Activated naive CD4-positive, alpha-beta T cell treated with anti-CD3 and anti-CD28 coated beads, Interleukin-2, amount 10 ng/mL, durations not matched to agents 7 days and 5 days (primary cell): ENCODE measurements at places on chromosomes 3 and 15.

- no peak for DNase-seq
Observed at GRCh38 chr3:129345971-129346370, 67.3 kb downstream of the HMCES start.

GRCh38 chr3:52394751-52395502 lies 50.0 kb downstream of the SEMA3G start:
- no peak for DNase-seq

DNA sequence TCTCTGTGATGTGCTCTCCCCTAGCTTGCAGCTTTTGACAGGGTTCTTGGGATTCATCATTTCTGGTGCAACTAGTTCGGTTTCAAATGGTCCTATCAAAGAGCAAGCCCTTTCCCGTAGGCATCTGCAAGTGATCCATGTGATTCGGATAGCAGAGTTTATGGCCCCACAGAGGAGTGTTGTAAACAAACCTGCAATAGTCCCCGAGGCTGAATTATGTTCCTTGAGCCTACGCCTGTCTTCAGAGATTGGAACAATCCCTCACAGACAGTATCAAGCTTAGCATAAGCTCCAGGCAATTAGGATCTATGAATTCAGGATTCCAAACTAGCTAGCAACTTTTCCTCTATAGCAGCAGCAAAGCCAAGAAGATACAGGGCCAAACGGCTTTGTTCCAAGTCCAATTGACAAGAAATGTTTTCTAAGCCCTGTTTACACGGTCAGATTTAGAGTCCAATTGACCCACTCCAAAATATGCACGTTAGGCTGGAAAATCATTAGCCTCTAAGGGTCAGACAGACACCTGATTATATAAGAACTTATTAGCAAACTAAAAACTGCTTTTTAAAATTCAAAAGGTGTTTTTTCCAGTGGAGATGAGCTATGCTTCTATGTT lies 24.8 kb downstream of the LNP1 start:
- DNase-seq, result no peak

DNA sequence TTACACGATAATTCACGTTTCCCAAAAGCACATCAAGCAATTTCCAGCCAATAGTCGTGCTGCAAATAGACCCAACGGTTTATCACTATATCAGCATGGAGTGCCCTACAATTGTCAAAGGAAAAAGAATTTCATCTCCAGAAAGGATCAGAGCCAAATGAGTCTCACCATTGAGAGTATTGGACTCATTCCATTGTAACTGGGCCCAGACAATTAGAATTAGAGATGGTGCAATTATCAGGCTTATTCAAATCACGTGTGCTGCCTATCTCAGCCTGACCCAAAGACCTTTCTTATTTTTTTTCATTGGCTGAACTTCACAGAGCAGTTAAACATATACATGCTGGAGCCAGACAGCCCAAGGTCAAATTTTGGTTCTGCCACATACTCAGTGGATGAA lies 87.0 kb upstream of the LRTM1 start:
- DNase-seq, result no peak

- no peak for DNase-seq
Observed at GRCh38 chr3:161925749-161926360, 429.2 kb downstream of the OTOL1 start.

DNA sequence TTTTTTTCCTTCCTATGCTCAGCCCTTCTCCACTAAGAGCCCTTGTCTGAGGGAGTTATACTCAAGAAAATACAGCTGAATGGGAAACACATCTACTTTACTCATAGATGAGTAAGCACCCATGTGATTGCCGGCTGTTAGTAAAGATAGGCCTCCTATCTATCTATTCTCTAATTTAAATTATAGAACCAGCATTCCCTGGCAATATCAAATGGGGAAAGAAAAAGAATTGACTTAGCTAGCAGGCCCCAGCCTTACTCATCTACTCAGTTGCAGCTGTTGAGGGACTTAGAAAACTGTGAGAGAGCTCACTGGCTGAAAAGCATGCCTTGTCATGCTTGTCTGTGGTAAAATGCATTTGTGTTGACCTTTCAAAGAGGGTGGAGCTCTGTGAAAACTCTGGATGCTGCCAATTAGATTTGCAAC lies 116.9 kb upstream of the LRRFIP2 start:
- no peak for DNase-seq

- DNase-seq, result no peak
Observed at GRCh38 chr15:25668236-25668795, 194.8 kb downstream of the ATP10A start.

GRCh38 chr3:107236655-107237337 lies 140.4 kb upstream of the CCDC54 start:
- no peak for DNase-seq

DNA sequence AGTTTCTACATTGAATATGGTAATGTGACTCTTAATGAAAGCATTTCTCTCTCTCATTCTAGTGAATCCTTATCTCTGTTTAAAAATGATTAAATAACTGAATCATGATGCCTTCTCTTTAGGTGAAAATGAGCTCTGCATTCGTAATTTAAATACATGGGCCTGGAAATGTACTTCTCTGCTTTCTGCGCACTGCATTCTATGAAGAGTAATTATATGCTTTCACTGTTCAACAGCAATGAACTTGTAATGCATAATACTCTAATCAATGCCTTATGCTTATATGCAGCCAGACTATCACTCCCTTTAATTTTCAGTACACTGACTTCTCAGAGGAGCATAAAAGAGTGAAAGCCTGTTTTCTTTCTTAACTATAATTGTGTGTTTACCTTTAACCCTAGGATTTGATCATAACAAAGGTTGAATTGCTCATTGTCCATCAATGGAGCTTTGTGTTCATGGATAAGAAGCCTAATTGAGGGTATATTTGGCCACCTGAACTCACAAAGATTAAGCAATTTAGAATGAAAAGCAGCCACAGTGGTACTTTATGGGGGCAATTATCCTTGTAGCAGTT lies 330.8 kb upstream of the PDZRN3 start:
- no peak for DNase-seq

DNA sequence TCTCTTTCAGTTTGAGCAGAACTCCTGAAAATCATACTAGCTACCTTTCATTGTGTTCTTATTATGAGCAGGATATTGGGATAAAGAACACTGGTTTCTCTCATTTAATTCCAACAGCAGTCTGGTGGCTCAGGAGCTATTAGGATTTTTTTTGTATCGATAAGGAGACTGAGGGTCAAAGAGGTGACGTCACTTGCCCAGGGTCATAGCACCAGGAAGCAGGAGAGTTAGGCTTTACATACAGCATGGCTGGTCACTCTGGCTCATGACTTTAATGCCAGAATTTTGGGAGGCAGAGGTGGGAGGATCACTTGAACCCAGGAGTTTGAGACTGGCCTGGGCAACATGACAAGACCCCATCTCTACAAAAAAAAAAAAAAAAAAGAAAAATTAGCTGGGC lies 113.6 kb downstream of the ADAMTS9 start:
- DNase-seq, result no peak

GRCh38 chr3:144177649-144178048 lies 206.0 kb downstream of the DIPK2A start:
- DNase-seq, result no peak

DNA sequence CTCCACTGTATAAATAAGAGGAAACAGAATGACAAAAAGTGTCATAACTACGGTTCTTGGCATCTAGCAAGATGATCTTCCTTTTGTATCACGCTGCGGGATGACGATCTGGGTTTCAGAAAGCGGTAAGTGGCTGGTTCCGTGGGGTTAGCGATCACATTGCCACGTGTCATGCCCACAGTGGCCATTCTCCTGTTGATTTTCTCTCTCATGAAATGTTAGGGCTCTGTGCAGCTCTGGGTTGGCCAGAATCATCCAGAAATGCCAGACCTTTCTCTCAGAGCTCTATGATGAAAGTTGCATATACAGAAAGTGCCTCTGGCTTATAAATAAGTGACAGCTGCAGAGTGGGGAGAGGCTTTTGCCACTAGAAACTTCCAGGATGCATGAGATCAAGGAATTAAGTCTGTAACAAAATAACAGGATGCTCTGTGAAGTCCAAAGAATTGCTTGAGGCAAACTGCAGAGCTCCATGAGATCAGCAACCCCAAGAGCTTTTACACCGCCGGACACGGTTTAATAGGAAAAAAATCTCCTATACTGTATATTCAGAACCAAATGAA lies 71.6 kb downstream of the ABTB1 start:
- DNase-seq, result no peak

DNA sequence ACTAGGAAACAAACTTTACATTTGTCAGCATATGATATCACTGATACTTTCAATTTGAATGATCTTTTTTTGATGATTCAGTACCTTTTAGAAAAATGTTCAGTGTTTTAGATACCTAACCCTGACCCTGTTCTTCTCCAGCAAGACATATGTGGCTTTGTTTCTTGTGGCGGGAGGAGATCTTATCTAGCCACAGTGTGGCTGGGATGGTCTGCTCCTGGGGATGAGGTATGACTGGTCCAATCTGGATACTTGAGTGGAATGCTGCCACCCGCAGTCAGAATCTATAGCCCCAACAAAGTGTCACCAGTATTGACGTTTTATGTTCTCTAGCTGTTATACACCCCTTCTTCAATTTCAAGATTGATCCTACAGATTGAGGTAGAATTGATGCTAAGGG lies 439.0 kb upstream of the GOLIM4 start:
- DNase-seq, result no peak

DNA sequence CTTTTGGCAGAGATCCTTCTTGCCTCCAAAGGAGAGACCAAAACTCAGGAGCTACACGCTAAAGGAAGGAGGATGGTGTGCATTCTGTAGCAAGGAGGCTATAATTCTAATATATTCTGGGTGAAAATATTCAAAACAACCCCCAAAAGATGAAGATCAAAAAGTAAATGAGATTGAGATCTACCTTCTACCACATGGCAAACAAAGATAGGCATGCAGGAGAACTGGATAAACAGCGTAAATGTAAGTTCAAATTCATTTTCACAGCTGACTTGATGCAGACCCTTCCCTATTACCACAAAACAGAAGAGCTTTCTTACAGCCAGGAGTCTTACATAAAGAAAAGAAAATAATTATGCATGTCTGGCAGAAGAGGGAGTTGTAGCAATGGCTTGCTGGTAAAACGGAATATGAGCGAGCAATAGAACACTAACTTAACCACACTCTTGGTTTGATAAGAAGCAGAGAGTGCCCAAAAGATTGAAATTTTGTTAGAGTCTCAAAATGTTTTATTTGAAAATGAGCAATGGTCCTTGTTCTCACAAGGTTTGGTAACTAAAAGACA lies 272.7 kb downstream of the MECOM start:
- no peak for DNase-seq

DNA sequence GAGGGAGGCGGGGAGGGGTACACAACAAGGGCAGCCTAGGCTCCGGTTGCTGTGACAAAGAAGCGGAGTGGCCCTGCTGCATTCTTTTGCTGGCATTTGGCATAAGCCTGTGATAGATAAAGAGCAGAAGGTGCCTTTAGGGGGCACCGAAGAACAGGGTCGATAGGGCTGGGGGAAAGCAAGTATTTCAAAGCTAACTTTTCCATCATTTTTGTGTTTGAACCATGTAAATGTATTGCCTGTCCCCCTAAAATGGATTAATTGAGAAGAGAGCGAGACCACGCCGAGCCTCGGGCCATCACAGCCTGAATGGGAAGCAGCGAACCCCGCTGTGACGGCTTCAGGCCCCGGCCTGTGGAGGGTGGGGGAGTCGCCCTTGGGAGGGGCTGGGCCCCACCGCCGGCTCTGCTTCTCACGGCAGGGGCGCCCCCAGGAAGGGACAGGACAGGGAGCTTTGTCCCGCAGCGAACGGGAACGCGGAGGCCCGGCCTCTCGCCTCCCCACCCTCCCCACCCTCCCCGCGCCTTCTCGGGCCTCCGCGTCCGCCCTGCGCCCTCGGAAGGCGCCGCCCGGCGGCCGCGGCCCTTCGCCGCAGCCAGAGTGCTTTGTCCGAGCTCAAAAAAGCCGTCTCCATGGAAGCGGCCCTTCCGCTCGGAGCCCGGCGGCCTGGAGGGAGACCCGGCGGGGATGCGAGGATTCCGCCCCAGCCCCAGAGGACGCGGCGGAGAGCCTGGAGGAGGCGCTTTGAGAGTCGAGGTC lies 32.4 kb upstream of the ALDH1L1 start:
- DNase-seq, result no peak

- no peak for DNase-seq
Observed at GRCh38 chr3:189277711-189278110, 105.9 kb downstream of the TPRG1 start.

GRCh38 chr3:50201573-50202315 lies 3.3 kb upstream of the SLC38A3 start:
- no peak for DNase-seq

GRCh38 chr15:51281368-51281967 lies 56.9 kb downstream of the CYP19A1 start:
- DNase-seq, result peak; percentile 41

- no peak for DNase-seq
Observed at GRCh38 chr15:30906366-30906765, 2.7 kb downstream of the FAN1 start.

DNA sequence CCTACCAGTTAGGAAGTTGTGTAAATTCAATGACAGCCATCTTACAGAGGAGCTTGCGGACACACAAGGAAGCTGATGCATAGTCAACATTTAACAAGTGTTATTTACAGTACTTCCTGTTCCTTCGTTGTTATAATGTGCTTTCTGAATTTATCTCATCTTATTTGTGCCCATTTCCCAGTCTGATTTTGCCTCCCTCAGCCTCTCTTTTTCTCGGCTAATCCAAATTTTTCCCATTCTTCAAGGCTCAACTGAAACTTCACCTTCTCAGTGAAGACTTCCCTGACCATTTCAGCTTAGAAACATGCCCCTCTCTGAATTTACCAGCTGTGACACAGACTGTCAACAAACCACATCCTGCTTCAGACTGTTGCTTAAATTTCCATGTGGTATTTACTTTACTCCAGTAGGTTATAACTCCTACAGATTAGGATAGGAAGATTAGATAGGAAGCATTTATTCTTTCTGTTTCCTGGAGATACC lies 55.7 kb upstream of the CP start:
- peak; percentile 26 for DNase-seq

DNA sequence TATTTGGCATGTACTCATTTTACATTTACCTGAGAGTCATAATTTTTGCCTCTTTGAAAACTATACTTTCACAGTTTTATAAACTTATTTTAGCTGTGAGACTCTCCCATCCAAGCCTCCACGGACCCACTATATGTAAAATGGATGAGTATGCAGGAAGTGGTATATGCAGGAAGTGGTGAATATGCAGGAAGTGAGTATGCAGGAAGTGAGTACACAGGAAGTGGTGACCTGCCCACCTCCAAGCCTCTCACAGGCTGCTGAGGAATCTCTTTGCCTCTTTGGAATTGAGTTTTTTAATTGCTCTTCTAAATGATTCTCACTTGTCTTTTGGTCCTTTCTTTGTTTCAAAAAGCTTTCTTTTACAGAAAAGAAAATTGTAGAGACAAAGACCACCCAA lies 85.2 kb downstream of the KBTBD8 start:
- DNase-seq, result peak; percentile 69

- DNase-seq, result no peak
Observed at GRCh38 chr3:2246873-2247648, 148.4 kb downstream of the CNTN4 start.

DNA sequence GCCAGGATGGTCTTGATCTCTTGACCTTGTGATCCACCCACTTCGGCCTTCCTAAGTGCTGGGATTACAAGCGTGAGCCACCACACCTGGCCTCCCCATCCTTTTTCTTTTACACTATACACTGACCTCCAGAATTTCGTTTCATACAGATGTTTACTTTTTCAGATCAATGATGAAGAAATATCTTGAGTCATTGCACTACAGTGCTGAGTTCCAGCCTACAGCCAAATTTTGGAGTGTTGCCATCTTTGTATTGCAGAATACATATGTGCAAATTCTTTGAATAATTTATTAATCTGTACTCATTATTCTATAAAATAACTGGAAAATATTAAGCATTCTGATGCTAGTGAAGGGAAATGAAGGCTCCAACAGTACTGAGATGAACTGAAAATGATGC lies 12.5 kb downstream of the ZPLD1 start:
- no peak for DNase-seq
